Activated CD8-positive, alpha-beta memory T cell treated with anti-CD3 and anti-CD28 coated beads, Interleukin-2, amount 50 U/mL, for 48 hours (primary cell): ENCODE measurements at places on chromosomes 4 and X.
A peak's percentile ranks its signal among the peaks of the same experiment; 100 is the strongest.

GRCh38 chr4:14289708-14290107 lies 662.2 kb upstream of the BOD1L1 start:
- DNase-seq = no peak

DNA sequence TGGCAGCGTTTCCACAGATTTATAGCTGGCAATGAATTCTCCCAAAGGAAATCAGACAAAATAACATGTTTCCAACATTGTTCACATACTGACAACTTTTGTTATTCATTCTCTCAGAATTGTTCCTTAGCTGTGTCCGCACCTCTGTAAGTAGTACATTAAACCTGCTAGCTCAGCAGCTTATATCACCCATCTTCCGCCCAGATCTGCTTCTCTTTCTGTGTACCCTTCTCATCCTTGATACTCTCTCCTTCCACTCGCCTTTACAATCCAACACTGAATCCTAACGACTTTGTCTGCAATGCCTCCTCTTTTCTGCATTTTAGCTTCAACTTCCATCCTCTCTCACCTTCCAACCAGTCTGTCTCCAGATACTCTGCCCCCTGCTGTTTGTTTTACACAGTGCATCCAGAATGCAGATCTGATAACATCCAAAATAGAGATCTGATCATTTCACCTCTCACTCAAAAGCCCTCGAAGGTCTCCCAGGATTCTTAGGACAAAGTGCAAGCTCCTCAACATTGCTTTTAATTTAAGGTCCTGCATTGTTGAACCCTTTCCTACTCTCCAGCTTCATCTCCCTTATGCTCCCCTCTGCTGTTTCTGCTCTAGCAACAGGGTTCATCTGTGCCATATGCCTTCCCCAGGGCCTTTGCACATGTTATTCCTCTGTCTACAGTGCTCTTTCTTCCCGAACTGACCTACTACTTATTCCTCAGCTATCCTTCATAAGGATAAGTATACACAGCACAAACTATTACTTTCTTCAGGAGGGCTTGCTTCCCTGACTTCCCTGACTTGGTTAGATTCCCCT lies 67.3 kb upstream of the VBP1 start:
- peak; percentile 49 for DNase-seq

- DNase-seq = no peak
Measured at GRCh38 chr4:57044996-57045395, 65.2 kb downstream of the IGFBP7 start.

DNA sequence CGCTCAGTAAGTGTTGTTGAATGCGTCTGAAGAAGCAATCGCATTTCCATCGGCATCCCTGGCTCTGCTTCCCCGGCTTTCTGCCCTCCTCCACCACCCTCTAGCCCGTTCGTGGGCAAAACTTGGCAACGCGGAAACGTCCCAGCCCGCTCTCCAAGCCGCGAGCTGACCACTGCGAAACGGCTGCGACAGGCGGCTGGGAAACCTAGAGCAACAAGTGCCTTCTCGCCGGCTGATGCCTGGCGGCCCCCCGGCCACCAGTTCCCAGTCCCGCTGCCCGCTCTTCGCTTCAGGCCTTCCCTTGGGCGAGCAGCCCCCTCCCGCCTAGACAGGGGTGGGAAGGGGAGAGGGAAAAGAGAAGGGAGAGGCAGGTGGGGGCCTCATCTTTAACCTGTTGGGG lies 837 bp downstream of the CITED1 start:
- no peak for DNase-seq

DNA sequence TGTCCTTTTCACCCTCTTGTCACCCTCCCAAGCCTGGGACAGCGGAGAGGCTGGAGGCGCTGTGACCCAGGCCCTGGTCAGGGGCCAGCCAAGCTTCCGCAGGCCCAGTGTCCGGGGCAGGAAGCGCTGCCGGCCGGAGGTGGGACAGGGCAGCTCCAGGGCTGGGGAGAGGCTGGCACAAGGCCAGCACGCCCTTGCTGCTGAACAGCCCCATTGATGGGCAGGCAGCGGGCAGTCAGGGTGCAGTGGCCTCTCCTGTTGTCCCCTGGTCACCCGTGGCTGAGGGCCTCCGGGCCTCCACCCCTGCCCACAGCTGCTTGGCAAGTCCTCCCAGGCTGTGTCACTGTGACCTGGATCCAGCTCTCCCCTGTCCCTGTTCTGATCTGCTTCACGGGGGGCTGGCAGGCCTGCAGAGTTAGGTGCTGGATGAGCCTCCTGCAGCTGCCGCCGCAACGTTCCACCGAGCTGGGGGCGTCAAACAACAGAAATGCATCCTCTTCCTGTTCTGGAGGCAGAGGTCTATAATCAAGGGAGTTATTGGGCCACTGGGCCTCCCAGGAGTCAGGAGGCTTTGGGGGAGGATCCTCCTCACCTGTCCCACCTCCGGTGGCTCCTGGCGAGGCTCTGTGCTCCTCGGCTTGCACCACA lies 107.9 kb downstream of the PSAPL1 start:
- DNase-seq = no peak

- no peak for DNase-seq
Measured at GRCh38 chr4:26701095-26701494, 117.2 kb downstream of the TBC1D19 start.

- DNase-seq = no peak
Measured at GRCh38 chr4:71066737-71067716, 73.6 kb downstream of the DCK start.

DNA sequence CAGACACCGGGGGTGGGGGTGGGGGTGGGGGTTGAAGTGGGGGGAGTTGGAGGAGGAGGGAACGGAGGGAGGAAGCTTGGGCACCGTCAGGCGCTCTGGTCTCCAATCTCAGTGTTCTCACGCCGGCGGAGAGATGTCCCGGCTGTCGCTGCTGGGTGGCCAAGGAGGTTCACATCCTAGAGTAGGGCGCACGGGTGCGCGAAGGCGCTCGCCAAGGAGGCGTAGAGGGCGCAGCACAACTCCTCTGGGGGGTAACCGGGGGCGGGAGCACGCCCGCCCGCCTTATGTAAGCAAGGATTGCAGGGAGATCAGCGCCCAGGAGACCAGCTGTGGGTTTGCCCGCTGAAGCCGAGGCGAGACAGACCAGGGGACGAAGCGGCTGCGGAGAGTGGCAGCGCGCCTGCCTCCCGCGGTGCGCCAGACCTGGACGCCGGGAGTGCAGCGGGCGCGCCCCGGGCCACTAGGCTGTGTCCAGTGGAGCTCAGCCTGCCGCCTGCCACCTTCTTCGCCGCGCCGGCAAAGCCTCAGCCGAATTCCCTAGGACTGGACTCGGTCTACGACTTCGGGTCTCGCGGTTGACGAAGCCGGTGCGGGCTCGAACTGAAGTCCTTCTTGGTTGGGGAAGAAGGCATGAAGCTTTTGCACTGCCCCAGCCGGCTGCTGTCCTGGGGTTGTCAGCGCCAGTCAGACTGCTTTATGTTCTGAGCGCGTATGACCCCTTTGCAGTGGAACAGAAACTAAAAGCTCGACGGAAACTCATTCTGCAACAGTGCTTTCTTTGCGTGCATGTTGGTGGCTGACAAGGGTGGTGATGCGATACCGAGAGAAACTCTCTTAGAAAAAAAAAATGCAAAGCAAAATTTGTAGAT lies 707 bp upstream of the UNC5C start:
- peak; percentile 59 for DNase-seq

DNA sequence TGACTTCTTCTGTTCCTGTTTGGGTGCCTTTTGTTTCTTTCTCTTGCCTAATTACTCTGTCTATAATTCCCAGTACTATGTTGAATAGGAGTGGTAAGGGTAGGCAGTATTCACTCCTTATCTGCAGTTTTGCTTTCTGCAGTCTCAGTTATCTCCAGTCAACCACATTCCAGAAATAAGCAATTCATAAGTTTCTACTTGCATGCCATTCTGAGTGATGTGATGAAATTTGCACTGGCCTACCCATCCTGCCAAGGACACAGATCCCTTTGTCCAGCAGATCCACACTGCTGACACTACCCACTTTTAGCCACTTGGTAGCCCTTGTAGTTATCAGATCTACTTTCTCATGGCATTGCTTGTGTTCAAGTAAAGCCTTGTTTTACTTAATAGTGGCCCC lies 971.6 kb upstream of the INTU start:
- DNase-seq = no peak

DNA sequence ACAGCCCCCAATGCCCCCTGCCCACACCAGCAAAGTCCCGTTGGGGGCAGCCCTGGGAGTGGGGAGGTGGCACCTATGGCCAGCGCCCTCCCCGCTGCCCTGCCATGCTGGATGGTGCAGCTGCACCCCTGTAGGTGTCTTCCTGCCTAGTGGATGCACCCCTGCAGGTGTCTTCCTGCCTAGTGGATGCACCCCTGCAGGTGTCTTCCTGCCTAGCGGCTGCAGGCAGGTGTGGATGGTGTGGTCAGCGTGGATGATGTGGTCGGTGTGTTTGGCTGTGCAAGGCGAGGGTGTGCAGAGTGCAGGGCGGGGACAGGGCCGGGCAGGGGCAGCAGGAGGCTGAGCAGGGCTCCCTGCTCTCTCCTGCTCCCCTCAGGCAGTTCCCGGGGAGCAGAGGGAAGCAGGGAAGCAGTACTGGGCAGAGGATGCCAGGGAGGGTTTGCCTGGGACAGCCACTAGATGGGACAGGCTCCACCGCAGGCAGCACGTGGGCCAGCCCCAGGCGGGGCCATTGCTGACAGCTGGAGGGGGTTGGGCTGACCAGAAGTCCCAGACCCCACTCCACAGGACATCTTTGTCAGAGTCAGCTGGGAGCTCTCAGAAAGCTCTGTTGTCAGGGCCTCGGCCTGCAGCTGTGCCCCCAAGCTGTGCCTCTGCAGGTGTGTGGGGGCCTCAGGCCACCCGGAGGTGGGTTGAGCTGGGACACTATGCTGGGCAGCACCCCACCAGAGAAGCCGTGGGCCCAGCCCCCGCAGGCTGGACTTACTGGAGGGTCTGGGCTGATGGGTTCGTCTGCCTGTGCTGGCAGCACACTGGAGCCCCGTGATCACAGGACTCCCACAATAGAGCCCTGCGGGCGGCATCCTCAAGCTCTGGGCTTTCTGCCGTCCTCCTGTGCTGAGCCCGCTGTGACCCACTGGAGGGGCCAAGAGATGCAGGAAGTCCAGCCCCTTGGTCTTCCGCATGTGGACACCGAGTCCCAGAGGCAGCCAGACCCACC lies 23.7 kb downstream of the DOK7 start:
- DNase-seq = no peak

DNA sequence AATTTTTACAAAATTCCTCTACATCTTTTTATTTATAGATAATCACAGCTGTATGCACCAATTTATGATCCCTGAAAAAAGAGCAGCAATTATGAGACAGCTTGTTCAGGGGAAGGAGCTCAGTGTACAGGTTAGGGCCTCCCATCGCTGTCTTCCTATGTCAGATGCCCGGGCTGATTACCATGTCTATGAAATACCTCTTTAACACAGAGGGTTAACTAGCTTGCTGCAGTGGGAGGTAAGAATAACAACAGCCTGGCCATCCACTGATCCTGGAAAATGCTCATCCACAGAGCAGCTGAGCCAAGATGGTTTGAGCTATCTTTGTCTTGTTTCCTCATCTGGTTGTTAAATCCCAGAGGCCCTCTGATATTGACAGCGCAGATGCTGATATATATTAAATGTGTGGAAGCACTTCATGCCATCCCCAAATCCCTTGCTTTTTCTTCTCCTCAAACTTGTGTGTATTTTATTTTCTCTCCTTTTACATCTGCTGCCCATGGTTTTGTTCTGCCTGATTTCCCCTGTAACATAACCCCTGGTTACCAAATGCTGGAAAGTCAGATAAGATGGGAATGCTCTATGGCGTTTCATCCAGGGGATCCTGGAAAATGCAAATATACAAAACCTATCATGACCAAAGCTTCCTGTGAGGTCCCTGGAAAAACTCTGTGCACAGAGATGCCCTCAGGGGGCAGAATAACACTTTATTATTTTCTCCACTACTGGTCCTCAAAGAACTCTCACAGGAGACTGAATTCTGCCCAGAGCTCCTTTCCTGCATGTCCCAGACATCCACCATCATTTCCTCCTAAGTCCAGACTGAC lies 85.8 kb upstream of the PUDP start:
- no peak for DNase-seq

- DNase-seq = no peak
Measured at GRCh38 chr4:73683033-73683432, 57.3 kb upstream of the CXCL8 start.

- DNase-seq = no peak
Measured at GRCh38 chr4:69896530-69897116, 34.2 kb upstream of the CSN1S1 start.

- DNase-seq = no peak
Measured at GRCh38 chr4:100849319-100849718, 331.5 kb upstream of the EMCN start.

GRCh38 chr4:15438939-15439524 lies 11.2 kb downstream of the C1QTNF7 start:
- DNase-seq = no peak

GRCh38 chr4:94488670-94489069 lies 36.9 kb downstream of the PDLIM5 start:
- DNase-seq = no peak

- DNase-seq = no peak
Measured at GRCh38 chr4:162869157-162869556, 297.5 kb downstream of the NAF1 start.

DNA sequence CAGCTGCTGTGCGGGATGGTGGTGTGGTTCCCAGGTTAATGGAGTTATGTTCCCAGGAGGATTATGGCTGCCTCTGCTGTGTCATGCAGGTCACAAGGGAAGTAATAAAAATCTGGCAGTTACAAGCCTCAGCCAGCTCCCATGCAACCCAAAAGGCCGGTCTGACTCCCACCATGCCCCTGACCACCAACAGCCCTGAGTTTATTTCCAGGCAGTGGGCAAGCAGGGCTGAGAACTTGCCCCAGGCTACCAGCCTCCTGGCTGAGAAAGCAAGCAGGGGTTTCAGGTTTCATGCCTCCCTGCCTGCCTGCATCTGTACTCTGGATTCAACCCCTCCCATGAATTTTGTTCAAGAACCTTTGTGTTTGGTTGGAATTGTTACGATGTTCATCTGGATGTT lies 732.7 kb upstream of the POU3F4 start:
- DNase-seq = no peak

DNA sequence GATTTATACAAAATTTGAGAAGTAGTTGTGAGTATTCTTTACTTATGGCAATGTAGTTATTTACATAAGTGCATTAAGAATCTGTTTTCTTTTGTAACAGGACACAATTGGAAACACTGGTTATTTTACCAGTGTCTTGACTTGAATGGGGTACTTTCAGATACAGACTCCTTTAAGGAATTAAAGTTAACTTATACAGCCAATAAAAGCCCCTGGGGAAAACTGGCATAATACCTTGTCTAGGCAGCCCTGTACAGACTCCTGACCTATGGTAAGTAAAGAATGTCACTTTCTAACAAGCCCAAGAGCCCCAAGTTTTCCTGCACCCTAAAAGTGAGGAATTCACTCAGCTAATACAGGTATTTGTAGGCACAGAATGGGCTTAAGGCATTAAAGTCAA lies 241.8 kb downstream of the CPXCR1 start:
- DNase-seq = no peak
